Caco-2 (cell line): ENCODE measurements at places on chromosomes 1 and 21. TPM values are rescaled to one million over a fixed set of nuclear protein-coding genes. Genes with fewer than 3 reads are reported as not detected.

Gene USH2A
- total RNA-seq: 0.11 and 0.26 TPM in 2 replicates

Gene TRIM67
- 0.54 and 0.58 TPM in 2 replicates for total RNA-seq

Gene GCSAML
- not detected in 2 replicates for total RNA-seq

Gene PIK3C2B
- total RNA-seq: 24.7 and 28.5 TPM in 2 replicates

GRCh38 chr21:45632160-45632559 is 11.4 kb upstream of the PCBP3 start:
- DNase-seq: no peak
- no peaks in the 10 kb centered on the region for H3K4me1 ChIP-seq
- no peaks in the 10 kb centered on the region for H3K27me3 ChIP-seq
- H3K27ac ChIP-seq: no peak overlapping the region
- no peaks in the 10 kb centered on the region for H3K36me3 ChIP-seq

- no peak overlapping the region for H3K4me3 ChIP-seq
- no peaks in the 10 kb centered on the region for H3K27me3 ChIP-seq
- no peak overlapping the region for H3K27ac ChIP-seq
- H3K4me1 ChIP-seq: no peaks in the 10 kb centered on the region
- no peaks in the 10 kb centered on the region; the same call in 1 of the 2 replicates for H3K36me3 ChIP-seq
These were observed 77.9 kb downstream of the ADARB1 start for GRCh38 chr21:45152265-45152746.

DNA sequence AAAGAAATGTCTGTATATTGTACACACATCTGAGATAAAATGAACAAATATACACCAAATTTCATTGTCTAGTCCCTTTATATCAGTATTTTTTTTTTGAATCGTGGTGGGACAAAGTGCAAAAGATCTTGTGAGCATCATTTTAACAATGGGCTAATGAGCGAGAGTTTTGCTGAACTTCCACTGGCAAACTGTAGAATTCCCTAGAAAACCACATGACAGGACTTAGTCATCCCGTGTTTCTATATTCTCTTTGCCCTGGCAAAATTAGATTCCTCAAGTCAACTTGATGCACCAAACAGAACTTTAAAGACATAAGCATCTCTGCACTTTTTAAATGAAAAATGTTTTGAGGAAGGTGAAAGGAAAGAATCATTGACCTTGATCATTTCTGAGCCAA is 488.2 kb upstream of the PTBP2 start:
- H3K4me1 ChIP-seq: no peaks in the 10 kb centered on the region
- no peak overlapping the region for H3K4me3 ChIP-seq
- DNase-seq: no peak
- no peaks in the 10 kb centered on the region for H3K36me3 ChIP-seq
- H3K27me3 ChIP-seq: no peaks in the 10 kb centered on the region

GRCh38 chr1:63675420-63675931 is 82.3 kb downstream of the PGM1 start:
- no peak overlapping the region for H3K4me3 ChIP-seq
- peaks cover 9% of the 10 kb centered on the region for H3K4me1 ChIP-seq
- peak overlapping the region; percentile 24 for H3K27ac ChIP-seq
- no peaks in the 10 kb centered on the region for H3K27me3 ChIP-seq
- H3K36me3 ChIP-seq: no peaks in the 10 kb centered on the region

- no peak for DNase-seq
- no peaks in the 10 kb centered on the region; the same call in 1 of the 2 replicates for H3K36me3 ChIP-seq
- H3K27me3 ChIP-seq: no peaks in the 10 kb centered on the region
- no peak overlapping the region for H3K4me3 ChIP-seq
- peaks cover 22% of the 10 kb centered on the region for H3K4me1 ChIP-seq
These were observed 34.4 kb downstream of the MAP3K21 start for GRCh38 chr1:233361876-233362275.

DNA sequence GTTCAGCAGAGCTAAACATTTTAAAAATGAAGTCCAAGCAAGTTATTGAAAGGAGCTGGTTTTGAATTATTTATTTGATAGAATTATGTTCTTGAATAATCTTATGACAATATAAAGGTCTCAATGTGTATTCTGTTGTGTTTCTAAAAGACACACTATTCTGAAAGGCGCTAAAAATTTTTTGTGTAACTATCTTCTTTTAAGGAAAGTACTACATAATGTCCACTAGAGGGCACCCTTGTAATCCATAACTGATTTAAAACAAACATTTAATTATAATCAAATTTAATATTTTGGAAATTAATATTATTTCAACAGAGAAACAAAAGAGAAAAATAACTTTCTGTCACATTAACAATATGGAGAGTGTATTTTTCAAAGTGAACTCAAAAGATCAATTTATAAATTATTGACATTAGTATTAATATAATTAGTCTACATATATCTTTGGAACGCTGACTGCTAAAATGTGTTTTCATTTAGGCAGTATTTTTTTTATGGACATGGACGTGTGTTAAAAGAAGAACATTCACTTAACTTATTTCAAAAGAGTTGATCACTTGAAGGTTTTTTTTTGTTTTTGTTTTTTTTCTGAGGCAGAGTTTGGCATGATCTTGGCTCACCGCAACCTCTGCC is 248.4 kb downstream of the DENND1B start:
- H3K4me1 ChIP-seq: no peaks in the 10 kb centered on the region
- H3K27me3 ChIP-seq: no peaks in the 10 kb centered on the region
- no peak for DNase-seq
- no peak overlapping the region for H3K4me3 ChIP-seq

GRCh38 chr1:118116401-118116800 is 68.6 kb downstream of the SPAG17 start:
- H3K27me3 ChIP-seq: no peaks in the 10 kb centered on the region
- no peak overlapping the region for H3K4me3 ChIP-seq
- H3K4me1 ChIP-seq: peaks cover 15% of the 10 kb centered on the region
- no peaks in the 10 kb centered on the region for H3K36me3 ChIP-seq
- no peak overlapping the region for H3K27ac ChIP-seq
- no peak for DNase-seq

GRCh38 chr1:216916890-216917438 is 193.7 kb upstream of the ESRRG start:
- H3K4me1 ChIP-seq: no peaks in the 10 kb centered on the region
- DNase-seq: no peak
- no peak overlapping the region for H3K27ac ChIP-seq
- H3K4me3 ChIP-seq: no peak overlapping the region
- H3K27me3 ChIP-seq: no peaks in the 10 kb centered on the region

DNA sequence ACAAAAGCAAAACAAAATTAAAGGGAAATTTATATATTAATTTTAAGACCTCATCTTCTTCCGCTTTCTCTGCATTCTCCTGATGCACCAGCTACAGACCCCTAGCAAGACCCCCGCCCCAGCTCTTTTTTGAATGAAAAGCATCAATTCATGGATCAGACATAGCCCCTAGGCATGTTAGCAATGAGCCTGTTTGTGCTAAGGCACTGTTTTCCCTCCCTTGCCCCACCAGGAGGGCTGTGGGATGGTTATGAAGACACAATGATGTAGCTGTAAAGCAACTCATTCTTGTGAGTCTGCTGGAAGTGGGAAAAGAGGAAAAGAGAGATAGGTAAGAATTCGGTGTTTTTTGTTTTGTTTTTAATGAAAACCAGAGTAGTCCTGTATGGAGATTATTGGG is 88.5 kb upstream of the ZBTB18 start:
- no peaks in the 10 kb centered on the region; the same call in 1 of the 2 replicates for H3K27me3 ChIP-seq
- DNase-seq: no peak
- no peak overlapping the region for H3K4me3 ChIP-seq
- H3K36me3 ChIP-seq: no peaks in the 10 kb centered on the region

DNA sequence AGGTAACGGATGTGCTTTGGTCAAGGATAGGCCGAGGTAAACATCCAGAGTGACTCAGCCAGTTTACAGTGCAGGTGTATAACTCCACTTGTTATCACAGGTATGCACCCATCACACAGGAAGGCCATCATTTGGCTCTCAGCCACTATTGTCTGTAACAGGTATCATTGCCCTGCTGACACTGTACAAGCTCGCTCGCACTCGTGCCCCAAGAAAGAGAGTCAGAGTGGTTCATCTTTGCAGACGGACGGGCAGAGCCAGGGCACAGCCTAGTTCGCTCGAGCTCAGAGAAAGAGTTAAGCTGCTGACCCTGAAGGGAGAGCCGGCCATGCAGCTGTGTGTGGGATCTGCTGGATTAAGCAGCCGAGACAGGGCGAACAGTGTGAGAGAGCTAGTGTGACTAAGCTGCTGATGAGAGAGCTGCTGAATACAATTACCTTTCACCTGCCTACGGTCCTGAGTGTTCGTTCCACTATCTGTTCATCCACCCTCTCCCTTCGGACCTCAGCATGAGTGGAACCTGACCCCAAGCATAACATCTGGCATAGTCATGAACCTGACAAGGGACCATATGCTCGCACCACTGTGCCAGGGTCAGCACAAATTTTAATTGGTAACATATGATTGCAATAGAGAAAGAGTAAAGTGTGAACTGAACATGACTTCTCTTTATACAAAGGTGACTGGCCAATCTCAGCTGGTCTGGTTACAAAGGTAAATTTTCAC is 27.0 kb upstream of the LYPD8 start:
- no peaks in the 10 kb centered on the region for H3K27me3 ChIP-seq
- no peak overlapping the region for H3K27ac ChIP-seq
- no peaks in the 10 kb centered on the region for H3K36me3 ChIP-seq
- no peak overlapping the region for H3K4me3 ChIP-seq

- no peak for DNase-seq
- H3K27me3 ChIP-seq: no peaks in the 10 kb centered on the region
- no peak overlapping the region for H3K4me3 ChIP-seq
- H3K36me3 ChIP-seq: no peaks in the 10 kb centered on the region
- no peaks in the 10 kb centered on the region for H3K4me1 ChIP-seq
- H3K27ac ChIP-seq: no peak overlapping the region
These were observed 358.6 kb upstream of the CAMK1G start for GRCh38 chr1:209224886-209225285.

GRCh38 chr21:8993943-8994639 is 1527.3 kb upstream of the TPTE start:
- H3K36me3 ChIP-seq: no peaks in the 10 kb centered on the region
- no peaks in the 10 kb centered on the region for H3K27me3 ChIP-seq
- no peaks in the 10 kb centered on the region for H3K4me1 ChIP-seq
- H3K4me3 ChIP-seq: no peak overlapping the region
- no peak overlapping the region for H3K27ac ChIP-seq
